Stimulated activated CD8-positive, alpha-beta memory T cell treated with anti-CD3 and anti-CD28 coated beads, Interleukin-2, amount 100 ng/mL, for 1 hour (primary cell): ENCODE measurements at places on chromosomes 2 and 18.

DNA sequence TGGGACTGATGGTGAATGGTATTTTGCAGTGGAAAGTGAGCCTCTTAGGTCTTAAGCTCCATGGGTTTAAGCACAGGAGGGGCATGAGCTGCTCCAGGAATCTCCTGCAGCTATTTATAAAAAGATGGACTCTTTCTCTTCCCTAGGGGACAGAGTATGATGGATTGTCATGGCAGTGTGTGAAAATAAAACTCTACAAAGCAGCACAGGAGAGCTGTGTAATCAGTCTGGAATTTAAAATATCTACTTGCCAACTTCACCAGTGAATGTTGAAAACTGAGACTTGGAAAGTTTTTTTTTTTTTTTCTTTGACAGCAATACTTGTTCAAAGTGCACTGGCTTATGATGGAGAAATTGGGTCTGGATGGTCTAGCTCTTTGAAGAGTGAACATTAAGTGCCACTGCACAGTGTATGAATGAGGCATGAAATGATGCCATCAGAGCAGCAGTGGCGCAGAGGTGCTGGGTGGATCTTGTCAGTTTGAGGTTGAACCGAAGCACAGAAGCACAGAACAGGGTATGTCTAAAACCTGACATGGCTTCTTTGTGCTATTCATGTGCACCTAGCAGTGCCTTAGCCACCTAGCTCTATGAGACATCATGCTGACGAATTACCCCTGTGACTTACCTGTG is 245.4 kb downstream of the PTPRM start:
- DNase-seq, result no peak

DNA sequence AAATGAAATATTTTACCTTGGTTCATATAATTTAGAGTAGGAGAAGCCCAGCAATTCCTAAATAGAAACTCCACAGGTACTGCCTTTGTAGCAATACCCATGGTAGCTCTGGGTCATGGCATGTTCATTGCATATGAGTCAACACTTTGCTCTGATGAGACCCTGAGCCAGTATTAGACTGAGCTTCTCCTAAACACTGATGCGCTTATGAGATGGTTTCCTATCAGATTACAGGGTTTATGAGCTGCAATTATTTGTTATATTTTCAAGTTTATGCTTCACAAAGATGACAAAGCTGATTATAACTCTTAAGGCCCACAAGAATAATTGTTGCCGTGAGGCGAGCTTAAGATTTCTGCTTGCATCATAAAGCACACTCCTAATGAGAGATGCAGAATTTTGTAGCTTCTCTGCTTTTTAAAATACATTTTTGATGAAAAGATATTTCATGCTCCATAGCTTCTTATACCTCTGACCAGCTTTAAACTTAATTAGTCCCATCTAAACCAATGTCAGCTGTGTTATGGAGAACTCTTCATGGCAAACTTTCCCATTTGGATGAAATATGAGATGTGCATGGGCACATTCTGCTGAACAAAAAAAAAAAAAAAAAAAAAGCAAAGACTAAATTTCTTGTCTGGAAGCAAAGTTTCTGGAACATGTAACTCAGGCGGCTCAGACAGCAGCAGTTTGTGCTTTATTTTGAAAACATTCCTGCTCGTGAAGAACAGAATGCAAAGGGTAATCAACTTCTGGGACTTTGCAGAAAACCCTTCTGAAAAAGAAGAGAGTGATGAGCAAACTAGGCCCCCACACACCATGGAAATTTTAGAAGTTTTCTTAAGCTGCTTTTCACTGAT is 162.6 kb downstream of the KCNE4 start:
- DNase-seq, result no peak

DNA sequence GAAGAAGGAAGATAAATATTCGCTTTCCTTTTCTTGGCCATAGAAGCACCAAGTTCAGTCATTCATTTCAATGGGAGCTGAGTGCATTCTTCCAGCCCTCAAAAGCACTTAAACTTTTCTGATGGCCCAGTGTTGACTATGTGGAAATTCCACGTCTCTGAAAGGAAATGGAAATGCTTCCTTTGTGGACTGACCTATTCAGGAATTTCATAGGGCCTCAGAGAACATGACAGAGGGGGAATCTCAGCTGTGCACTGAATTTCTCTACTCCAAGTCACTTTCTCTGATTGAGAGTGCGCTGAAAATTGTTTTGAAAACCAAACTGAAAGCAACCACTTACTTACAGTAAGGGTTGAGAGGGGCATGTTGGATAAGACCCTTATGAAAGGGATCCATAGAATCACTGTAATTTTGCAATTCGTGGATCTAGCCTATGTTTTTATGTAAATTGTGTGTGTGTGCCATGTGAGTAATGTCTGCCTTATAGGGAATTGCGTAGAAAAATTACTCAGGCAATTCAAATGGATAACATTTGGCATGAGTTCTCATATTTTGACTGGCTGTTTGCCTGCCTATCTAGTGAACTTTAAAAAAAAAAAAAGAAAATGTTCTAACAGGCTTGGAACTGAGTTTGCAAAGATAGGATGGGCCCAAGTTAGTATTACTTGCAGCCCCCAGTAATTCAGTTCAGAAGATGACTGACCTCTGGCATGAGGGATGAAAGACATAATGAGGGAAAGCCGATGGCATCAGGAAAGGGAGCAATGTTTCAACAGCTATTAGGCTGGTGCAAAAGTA is 437.0 kb downstream of the PTPRM start:
- DNase-seq, result no peak

- no peak for DNase-seq
Measured at GRCh38 chr2:24856791-24857211, 63.2 kb downstream of the ADCY3 start.

GRCh38 chr2:3427272-3427671 is 47.8 kb downstream of the TRAPPC12 start:
- no peak for DNase-seq

DNA sequence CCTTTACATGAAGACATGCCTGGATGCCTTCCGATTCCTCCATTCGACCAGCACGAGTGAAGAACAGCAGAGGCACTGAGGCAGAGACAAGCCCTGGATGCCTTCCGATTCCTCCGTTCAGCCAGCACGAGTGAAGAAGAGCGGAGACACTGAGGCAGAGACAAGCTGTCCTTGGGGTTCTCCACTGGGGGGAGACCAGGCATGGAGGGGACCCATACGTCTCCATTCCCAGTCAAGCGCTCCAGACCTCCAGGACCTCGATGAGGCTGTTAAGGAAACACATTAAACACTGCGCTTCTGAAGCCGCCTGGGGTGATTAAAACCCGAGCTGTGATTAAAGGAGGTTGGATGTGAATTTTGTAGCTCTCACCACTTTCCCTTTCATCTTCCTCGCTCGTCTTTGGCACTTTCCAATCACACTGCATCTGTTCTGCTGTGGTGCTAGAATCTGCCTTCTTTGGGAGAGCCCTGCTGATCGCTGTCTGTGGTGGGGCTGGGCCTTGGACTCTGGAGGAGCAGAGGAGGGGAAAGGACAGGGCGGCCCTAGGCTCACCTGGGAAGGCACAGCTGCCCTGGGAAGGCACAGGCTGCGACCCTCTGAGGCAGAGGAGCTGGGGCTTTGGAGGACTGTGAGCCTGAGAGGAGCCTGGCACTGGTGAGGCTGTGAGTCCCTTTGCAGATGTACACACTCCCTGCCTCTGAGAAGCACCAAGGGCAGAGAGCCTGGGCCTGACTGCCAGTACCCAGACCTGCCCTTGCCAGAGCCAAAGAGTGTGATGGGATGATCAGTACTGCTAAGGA is 463.1 kb upstream of the HS6ST1 start:
- DNase-seq, result no peak

- DNase-seq, result no peak
Measured at GRCh38 chr2:230935130-230935430, 10.0 kb upstream of the GPR55 start.

DNA sequence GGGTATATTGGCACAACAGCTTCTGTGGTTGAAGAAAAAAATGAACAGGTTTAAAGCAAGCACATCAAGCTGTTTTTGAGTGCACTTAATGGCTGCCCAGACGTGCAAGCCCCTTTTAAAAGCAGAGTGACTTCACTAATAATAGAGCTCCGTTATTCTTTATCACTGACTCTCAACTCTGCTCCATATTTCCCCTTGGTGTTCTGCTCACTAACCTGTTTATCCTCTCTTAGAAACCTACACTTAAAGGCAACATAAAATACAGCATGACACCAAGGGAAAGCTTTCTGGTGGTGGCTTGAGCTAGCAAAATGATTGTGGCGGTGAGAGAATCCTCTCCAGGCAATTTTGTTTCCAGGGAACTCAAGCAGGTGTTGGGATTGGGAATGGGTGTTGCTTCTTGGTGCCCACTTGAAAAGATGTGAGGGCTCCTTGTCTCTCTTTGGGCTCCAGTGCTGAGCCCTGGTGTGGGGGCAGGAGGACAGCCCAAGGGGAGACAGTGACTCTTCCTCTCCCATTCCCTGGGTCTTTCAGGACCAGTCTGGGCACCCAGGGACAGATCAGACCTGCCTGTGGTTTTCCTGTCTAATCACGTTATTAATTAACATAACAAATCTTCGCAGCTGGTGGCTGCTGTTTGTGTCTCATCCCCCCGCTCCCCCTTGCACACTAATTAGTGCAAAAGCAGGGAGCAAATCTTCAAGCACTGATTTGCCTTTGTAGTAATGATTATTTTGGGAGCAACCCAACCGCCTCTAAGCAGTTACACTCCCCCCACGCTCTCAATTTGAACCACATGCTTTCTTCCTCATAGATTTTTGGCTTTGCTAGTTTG is 289.4 kb upstream of the CXCR4 start:
- no peak for DNase-seq

GRCh38 chr2:147925886-147926285 is 81.1 kb downstream of the ACVR2A start:
- no peak for DNase-seq

GRCh38 chr18:77134611-77135010 is 2.0 kb upstream of the MBP start:
- DNase-seq, result no peak

GRCh38 chr2:129698593-129698992 is 280.9 kb upstream of the RAB6C start:
- DNase-seq, result no peak

GRCh38 chr2:201257956-201258665 is 2.2 kb upstream of the CASP8 start:
- DNase-seq, result peak; percentile 73

GRCh38 chr2:96771796-96772618 is 11.3 kb downstream of the CNNM4 start:
- no peak for DNase-seq

GRCh38 chr18:7467708-7468466 is 99.2 kb upstream of the PTPRM start:
- DNase-seq, result no peak

DNA sequence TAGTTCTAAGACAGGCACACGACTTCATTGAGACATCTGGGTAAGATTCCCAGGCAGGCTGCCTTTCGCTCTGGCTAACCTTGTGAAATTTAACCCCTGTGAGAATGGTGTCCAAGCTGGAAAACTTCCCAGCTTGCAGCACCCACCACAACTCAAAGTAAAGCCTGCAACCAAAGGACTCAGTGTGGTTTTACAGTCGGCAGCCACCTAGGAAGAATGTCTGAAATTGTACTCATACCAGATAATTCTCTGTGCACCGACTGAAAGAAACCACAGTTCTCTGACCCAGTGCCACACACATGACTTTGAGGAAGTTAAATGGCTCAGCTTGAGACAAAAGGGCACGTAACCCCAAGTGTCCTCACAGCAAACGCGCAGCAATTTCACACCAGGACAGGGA is 125.7 kb downstream of the RBMS1 start:
- DNase-seq, result no peak

DNA sequence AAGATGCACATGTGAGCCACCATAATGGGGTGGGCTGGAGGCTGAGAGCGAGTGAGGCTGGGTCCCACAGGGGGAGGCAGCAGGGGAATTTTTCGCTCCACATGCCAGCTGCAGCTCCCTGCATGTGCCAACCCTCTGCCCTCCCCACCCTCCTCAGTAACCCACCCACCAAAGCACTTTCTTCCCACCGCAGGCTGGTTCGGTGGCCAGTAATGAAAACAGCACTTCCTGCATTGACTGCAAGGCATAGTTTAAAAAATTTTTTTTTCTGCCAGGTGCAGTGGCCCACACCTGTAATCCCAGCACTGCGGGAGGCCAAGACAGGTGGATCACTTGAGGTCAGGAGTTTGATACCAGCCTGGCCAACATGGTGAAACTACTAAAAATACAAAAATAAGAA is 147.5 kb upstream of the TTC39C start:
- no peak for DNase-seq

DNA sequence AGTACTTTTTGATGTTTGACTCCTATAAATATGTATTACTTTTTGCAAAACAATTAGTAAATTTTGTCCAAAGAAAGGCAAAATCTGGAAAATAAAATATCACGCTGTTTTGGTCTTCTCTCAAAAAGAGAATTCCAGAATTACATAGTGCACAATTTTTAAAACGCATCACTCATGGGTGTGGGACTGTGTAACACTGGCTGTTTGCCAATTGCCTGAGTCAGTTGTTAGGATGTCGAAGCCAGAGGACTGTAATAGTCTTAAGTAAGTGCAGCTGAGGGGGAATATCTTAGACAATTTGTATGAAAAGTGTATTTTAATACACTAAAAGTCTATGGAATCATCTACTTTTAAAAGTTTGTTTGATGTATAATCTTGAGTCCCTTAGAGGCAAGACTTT is 24.1 kb upstream of the EPHA4 start:
- no peak for DNase-seq

GRCh38 chr18:63868546-63868945 is 19.0 kb upstream of the SERPINB2 start:
- DNase-seq, result no peak

- no peak for DNase-seq
Measured at GRCh38 chr2:102359527-102359926, 3.9 kb downstream of the IL18R1 start.

DNA sequence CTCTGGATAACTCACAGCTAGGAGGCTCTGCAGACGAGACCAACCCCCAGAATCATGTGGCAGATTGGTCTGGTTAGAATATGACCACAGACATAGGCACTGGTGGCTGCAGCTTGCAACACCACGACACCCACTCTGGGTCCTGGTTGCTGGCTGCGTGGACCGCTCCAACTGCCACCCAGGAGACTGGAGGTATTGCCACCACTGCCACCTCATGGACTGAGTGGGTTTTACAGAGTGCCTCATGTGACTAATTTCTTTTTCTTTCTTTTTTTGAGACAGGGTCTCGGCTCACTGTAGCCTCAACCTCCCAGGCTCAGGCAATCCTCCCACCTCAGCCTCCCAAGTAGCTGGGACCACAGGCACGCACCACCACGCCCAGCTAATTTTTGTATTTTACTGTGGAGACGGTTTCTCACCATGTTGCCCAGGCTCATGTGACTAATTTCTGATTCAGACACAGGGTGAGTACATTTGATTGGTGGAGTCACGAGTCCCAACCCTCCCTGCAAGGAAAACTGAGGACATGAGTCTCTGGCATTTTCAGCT is 29.9 kb upstream of the NT5DC4 start:
- peak; percentile 37 for DNase-seq

- no peak for DNase-seq
Measured at GRCh38 chr2:198452327-198452726, 647.9 kb downstream of the PLCL1 start.

GRCh38 chr18:10057894-10058791 is 144.3 kb downstream of the VAPA start:
- no peak for DNase-seq

DNA sequence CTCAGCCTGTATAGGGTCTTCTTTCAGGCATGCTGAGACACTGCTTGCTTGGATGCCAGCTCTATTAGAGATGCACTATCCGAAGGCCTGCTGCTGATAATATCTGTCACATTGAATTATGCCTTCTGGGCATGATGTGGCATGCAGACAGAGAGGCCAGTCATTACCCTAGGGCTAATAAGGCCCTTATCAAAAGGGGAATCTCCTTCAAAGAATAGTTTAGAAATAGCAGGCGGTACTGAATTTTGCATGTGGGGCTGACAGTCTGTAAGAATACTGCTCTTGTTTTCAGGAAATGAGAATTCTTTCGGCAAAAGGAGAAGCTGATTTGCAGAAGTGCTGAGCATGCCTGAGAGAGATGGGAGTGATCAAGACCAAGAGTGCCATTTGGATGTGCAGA is 13.1 kb upstream of the LHCGR start:
- no peak for DNase-seq
